ENCODE measurements at places on chromosomes 6 and 20.
A peak's percentile ranks its signal among the peaks of the same experiment; 100 is the strongest.

DNA sequence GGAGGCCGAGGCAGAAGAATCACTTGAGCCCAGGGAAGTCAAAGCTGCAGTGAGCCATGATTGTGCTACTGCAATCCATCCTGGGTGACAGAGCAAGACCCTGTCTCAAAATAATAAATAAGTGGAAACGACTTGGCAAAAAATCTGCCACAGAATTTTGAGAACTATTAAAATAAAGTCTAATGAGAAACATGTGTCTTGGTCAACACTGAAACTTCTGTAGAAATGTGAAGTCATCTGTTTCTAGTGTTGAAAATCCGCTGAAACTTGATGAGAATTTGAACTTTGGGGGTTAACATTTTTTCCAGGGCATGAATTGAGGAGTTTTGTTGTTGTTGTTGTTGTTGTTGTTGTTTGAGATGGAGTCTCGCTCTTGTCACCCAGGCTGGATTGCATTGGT lies 29.0 kb upstream of the BCLAF1 start:
- no peak for DNase-seq

- DNase-seq, result no peak
Measured at GRCh38 chr20:24875078-24875477, 74.0 kb upstream of the CST7 start.

- DNase-seq, result no peak
Measured at GRCh38 chr6:130615816-130616215, 211.4 kb upstream of the SMLR1 start.

DNA sequence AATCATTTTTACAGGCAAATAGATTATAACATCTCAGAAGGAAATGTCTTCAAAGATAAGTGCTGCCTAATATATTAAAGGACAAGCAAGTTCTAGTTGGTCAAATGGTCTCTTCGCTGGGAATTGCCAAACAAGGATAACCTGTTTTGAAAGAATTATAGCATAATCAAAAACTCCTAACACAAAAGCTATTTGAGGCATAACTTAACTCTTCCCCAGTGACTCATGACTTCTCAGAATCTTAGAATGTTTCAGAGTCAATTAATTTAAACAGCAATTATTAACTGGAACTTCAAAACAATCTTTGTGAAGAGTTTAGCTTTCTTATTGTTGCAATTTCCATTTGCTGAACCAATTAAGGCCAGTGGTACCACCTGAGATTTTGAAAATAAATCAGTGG lies 126.6 kb downstream of the MTFR2 start:
- no peak for DNase-seq

GRCh38 chr6:49551866-49552129 lies 1.3 kb downstream of the C6orf141 start:
- peak; percentile 58 for DNase-seq

DNA sequence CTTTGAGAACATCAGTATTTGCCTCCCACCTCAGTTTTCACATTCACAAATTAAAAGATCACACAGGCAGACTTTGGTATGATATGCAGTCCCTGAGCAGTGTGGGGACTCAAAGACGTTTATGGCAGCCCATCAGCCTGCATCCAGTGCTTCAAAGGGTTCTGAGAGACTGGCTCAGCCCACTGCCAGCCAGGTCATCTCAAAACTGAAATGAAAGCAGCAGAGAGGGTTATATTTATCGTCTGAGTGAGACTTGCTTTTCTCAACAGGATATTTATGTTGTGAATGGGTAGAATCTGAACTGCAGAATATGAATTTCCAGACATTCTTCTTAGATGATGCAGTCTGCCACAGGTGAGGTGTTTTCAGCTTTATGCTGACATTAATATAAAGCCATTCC lies 159.8 kb downstream of the NRN1 start:
- no peak for DNase-seq

DNA sequence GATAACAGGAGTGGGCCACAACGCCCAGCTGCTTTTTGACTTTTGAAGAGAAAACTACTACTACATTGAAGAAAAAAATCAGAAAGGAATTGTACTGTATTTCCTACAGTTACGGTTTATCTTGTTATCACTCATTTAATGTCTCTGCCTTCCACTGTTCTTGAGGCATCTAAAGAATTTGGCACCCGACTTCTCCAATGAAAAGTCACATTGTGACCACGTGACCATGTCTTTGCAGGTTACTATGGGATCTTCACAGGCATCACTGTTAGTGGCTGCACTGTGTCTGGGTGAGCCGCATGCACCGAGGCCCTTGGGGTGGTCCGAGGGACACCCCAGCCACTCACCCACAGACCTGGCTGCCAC lies 26.8 kb downstream of the RRBP1 start:
- DNase-seq, result no peak

DNA sequence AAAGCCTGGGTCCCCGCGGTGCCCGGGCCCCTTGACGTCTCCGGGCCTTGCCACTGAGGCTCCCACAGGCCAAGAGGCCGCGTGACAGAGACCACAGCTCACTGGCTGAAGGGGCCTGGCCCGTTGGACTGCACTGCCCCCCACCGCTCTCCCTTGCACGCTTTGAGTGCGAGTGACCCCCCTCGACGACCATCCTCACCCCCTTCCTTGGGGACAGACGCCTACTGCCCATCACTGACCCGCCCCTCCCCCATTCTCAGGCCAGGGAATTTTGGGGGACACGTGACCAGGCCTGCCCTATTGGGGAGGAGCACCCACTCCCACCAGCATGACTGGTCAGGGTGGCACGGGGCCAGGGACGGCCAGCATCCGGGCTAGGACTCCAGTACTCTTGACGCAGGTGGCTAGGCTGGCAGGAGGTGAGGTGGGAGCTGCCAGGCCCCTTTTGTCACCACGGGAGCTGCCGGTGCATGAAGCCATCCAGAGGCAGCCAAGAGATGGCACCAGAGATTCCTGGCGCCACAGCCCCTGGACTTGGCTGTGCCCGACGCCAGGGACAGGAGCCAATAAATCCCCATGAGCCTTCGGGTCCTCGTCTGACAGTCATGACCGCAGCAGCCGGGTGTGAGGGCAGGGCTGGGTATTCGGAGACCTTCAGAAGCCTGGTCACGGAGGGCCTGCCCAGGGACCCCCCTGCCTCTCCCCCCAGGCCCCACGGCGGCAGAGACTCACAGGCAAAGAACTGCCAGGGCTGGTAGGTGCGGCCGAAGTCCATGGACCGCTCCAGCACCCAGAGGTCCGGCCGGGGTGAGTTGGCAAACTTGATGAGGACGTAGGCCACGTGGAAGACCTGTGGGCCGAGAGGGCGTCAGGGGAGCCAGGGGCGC lies 14.5 kb downstream of the LAMA5 start:
- DNase-seq, result no peak

GRCh38 chr6:131258816-131259476 lies 123.7 kb downstream of the AKAP7 start:
- DNase-seq, result no peak

- DNase-seq, result no peak
Measured at GRCh38 chr20:56194042-56194441, 54.5 kb upstream of the MC3R start.

- DNase-seq, result peak; percentile 52
Measured at GRCh38 chr6:138410972-138411880, 7.2 kb downstream of the HEBP2 start.

GRCh38 chr6:128569732-128570679 lies 49.6 kb upstream of the PTPRK start:
- no peak for DNase-seq

GRCh38 chr6:3061501-3061941 lies 6.8 kb upstream of the RIPK1 start:
- no peak for DNase-seq

GRCh38 chr6:151389618-151390275 lies 1.6 kb downstream of the ZBTB2 start:
- peak; percentile 79 for DNase-seq
